NCI-H2171 treated with DMSO at 0.1 percent for 48 hours (cell line): ENCODE measurements at places on chromosomes 12 and 14.

DNA sequence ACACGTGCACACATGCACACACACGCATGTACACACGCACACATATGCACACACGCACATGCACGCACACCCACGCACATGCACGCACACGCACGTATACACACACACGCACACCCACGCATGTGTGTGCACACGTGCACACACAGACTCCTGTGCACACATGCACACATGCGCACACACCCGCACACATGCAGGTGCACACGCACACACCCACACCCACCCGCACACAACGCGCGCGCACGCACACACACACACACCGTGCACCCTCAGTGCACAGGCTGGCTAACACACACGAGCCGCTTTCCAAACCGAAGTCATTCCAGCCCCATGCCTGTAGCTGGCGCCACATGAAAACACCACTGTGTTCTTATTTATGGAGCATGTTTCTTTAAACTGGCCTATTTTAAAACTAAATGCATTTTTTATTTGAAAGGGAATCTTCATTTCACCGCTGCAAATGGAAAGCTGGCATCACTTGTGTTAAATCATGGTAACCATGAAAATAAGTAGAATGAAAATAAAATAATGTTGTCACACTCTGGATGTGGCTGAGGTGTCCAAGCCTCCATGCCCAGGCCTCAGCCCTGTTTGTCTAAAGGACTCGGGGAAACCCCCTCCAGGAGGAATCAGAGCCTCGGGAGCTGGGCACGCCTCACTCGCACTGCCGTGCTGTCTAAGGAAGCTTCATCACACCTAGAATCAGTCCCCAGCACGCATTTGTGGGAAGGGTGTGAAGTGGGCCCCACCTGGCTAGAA is 45.1 kb downstream of the GALNT9 start:
- DNase-seq: no peak

GRCh38 chr14:65002586-65003210 is 16.0 kb downstream of the FNTB start:
- no peak for DNase-seq

DNA sequence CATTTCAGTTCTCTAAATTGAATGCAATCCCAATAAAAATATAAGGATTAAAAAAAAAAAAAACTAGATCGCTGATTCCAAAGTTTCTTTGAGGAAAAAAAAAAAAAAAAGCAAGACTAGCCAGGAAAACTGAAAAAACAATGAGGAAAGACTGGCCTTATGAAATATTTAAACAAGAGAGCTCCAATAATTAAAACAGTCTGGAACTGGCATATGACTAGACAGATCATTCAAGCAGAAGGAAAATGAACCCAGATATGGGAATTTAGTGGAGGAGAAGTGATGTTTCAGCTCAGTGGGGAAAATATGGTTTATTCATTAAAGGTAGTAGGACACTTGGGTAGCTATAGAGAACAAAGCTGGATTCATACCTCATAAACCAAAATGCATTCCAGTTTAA is 42.0 kb upstream of the TBC1D15 start:
- DNase-seq: no peak

GRCh38 chr12:2376908-2377657 is 324.3 kb downstream of the CACNA1C start:
- DNase-seq: peak; percentile 69

GRCh38 chr12:34205401-34205800 is 183.1 kb downstream of the ALG10 start:
- DNase-seq: no peak

GRCh38 chr12:75853626-75854025 is 177.9 kb downstream of the PHLDA1 start:
- DNase-seq: peak; percentile 48

DNA sequence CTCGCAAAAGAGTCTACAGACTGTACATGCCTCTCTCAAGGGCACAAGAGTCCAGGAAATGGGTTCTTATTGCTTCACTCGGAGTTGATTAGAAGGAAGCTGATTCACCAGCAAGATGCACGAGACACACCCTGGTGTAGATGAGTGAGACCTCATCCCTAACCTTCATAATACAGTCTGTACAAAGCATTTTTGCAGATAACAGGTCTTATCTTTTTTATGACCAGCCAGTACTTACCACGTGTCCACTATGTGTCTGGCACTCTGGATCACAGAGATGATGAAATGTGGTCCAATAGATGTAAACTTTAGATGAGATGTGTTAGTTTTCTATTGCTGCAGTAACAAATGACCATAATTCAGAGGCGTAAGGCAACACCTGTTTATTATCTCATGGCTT is 53.4 kb upstream of the PWP1 start:
- DNase-seq: no peak

- peak; percentile 93 for DNase-seq
Measured at GRCh38 chr14:49862089-49862673, 9.6 kb upstream of the NEMF start.

DNA sequence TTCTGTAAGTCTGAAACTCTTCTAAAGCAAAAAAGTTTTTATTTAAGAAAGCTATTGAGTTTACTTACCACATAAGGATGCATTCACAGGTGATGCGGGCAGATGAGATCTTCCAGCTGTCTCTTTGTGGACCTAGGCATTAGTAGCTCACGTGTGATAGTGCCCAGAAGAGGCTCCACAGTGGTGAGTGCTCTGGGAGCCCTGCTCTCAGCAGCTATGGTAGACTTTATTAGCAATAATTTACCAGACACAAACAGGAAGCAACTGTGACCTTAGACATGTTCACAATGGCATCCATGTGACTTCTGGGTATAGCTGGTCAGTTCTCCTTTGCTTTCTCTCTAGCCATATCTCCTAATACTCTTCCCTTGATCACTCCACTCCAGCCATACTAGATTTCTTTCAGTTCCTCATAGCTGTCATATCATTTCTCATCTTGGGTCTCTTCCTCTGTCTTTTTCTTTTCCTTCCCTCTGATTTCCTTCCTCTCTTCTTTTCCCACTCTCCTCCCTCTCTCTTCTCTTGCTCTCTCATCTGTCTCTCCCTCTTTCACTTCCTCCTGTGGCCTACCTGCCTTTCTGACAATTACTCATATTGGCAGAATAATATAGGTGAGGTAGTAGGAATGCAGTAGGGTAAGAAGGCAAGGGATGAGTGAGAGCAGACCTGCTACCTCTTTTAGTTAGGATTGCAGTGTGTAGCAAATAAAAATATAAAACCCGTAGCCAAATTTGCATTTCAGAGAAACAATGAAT is 75.2 kb upstream of the SCAF11 start:
- DNase-seq: no peak

- DNase-seq: no peak
Measured at GRCh38 chr14:71711125-71711524, 221.1 kb upstream of the RGS6 start.

GRCh38 chr12:41188058-41188840 is at the start of gene PDZRN4:
Gene PDZRN4, plus strand, starts transcription at chr12:41188320.
- no peak for DNase-seq

DNA sequence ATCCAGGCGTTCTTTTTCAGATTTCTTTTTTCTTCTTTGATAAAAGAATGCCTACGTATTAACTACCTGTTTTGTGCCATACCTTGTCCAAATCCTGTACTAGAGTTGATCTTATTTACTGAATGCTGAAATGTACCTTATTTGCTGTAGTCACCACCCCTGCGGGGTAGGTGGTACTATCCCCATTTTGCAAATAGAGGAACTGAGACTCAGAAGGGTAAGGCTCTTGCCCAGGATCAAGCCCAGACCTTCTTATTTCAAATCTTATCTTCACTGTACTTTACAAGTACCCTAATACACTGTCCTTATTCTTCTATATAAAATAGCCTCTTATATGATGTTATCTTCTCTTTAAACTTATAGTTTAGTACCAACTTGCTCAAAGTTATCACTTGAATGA is 206.5 kb downstream of the SLC41A2 start:
- no peak for DNase-seq

- DNase-seq: no peak
Measured at GRCh38 chr12:123149088-123149487, 1.8 kb downstream of the PITPNM2 start.

- no peak for DNase-seq
Measured at GRCh38 chr12:29795715-29796114, 12.0 kb upstream of the TMTC1 start.

DNA sequence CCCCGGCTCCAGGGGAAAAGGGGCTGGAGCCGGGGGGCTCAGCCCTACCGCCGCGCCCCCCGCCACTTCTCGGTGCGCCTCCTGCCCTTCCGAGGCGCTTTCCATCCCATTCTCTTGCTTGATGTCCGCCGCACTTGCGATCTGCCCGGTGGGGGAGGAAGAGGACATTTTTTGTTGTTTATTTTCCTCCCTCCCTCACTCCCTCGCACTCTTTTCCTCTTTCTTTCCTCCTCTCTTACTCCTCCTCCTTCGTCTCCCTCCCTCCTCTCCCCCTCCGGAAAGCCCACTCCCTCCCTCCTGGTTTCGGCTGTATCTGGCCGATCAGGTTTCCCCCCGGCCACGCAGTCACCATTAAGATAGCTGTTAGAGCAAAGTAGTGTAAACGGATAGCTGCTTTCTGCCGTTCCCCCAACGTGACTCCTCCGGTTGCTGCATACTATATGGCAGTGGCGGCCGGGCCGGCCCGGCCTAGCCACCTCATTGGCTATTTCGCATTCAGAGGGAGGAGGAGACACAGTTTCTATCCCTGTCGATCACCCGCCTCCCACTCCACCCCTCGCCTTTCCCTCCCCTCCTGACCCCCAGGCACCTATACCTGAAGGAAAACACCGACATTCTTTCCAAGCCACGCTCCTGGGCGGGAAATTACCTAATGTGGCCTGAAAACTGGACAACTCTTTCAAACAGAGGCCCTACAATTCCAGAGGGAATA is at the start of gene SIX4:
Gene SIX4, minus strand, starts transcription at position 445 of the 712 bp plus-strand sequence. Its CDS starts 277 bp downstream, at position 168.
- DNase-seq: peak; percentile 93

DNA sequence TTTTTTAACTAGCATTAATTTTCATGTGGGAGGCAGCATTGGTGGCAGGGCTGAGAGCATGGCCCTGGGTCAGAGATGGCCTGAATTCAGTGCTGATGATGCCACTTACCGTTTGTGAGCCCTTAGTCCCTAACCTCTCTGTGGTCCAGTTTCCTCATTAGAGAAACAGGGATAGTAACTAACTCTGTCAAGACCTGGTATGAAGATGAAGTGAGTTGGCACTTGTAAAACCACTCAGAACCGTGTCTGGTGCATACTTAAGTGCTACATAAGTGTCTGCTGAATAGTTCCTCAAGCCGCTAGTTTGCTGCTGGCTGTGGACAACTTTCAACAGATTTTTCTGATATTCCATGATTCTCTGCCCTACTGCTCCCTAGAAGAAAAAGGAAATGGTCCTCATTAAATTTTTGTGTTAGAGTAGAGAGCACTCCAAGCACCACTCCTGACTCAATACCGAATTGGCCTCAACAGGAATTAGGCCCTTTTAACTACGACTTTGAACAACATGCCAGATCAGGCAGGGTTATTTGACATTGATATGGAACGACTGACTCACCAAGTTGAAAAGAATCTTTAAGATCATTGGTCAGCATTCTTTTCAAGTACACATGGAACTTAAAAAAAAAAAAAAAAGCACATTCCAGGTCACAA is 250.2 kb downstream of the ANO2 start:
- DNase-seq: no peak

GRCh38 chr12:57865084-57865751 is 18.7 kb upstream of the CTDSP2 start:
- no peak for DNase-seq

DNA sequence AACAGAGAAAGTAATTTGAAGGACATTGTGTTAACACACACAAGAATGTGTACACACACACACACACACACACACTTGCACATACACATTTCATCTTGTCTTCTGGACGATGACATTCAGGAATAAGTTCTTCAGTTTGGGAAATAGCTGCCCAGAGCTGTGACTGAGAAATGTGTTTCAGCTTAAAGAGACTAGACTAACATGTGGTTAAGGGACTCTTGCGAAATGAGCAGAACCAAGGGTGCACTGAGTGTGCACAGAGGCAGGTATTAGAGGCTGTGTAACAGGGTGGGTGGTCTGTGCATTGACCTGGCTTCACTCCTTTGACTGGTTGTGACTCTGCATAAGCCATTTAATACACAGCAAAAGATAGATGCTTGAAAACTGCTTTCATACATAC is 29.4 kb upstream of the KCNA5 start:
- DNase-seq: no peak

- peak; percentile 100 for DNase-seq
Measured at GRCh38 chr12:104823985-104824461, 134.1 kb downstream of the SLC41A2 start.

DNA sequence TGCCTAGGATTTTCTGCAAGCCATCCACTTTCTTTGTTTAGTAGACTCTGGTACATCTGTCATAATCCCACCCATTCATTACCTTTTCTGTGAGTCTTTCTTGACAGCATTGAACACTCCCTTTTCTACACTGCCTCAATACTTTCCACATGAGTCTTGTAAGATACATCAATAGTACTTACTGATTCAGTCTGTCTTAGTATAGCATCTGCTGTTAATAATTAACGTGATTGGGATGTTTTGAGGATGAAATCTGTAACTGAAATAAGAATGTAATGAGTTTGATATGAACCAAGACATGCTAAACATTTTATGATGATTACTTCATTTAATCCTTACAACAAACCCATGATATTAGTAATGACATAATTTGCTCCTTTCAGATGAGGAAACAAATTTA is 196.2 kb upstream of the FOXG1 start:
- no peak for DNase-seq

DNA sequence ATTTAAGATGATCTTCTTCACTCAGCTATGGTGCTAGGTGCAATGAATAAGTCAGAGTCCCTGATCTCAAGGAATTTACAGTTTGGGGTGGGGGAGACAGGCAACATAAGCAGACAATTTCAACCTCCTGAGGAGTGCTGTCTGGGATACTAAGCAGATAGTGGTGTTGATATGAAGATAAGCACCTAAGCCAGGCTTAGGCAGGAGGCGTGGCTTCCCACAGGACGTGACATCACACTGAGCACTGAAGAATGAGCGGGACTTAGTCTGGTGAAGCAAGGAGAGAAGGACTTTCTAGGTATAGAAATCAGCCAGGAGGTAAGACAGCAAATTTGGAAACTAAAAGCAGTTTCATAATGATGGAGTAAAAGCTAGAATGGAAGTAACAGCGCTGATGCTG is 6.8 kb downstream of the PRPH start:
- DNase-seq: no peak

- no peak for DNase-seq
Measured at GRCh38 chr12:124622331-124622730, 54.9 kb upstream of the NCOR2 start.

DNA sequence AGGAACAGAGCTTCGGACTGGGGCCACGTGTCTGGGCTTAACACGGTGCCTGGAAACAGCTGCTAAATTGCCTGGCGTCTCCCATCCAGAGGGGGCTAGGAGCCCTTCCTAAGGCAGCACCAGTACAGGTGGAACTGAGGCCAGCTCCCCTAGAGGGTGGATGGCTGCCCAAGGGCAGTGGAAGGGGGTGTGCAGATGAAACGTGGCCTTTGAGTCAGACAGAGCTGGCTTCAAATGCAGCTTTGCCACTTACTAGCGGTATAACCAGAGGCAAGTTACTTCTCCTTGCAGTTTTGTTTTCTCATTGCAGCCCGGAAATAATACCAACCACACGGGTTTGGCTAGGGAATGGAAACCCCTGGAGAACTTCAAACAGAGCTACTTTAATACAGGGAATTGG is 59.3 kb upstream of the SLC24A4 start:
- DNase-seq: no peak

GRCh38 chr12:122200541-122201175 is 2.9 kb upstream of the B3GNT4 start:
- DNase-seq: no peak
